Epithelial cell of prostate (primary cell): ENCODE measurements at places on chromosomes 11 and 22.

GRCh38 chr11:78313898-78314297 lies 103.7 kb downstream of the GAB2 start:
- DNase-seq: no peak

DNA sequence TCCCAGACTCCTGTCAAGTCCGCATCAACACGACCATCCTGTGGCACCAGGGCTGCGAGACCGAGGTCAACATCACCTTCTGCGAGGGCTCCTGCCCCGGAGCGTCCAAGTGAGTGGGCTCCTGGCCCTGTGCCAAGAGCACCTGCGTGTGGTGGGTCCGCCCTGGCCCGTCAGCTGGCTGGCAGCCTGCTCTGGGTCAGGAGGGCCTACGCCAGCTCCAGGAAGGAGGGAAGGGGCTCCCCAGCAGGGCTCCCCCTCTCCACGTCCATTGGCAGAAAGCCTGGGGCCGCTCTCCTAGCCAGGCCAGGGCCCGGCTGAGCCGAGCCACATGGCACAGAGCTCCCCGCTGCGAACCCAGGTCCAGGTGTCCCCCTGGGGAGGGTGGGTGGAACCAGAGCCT lies 37.8 kb downstream of the MUC5B start:
- DNase-seq: no peak

- no peak for DNase-seq
These were observed 22.0 kb upstream of the PHOX2A start for GRCh38 chr11:72265951-72266350.

- no peak for DNase-seq
These were observed 595.8 kb upstream of the CADM1 start for GRCh38 chr11:116100016-116100415.

DNA sequence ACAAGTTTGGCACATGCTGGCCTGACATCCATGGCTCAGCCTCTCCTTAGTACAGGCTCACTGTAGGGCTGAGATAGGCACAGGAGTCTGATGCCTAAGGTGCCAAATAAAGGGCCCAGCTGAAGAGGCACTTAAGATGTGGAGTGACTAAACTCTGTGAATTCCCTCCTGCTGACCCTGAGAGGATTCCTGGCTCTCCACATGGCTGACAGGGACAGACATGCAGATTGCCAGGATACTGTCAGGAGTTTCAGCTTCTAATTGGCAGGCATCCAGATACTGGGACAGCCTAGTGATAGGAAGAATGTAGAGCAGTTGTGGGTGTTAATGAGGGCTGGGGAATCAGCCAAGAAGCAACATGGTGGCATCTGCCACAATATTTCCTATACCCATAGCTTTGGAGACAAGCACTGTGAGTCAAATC lies 558.7 kb downstream of the INSC start:
- DNase-seq: no peak

DNA sequence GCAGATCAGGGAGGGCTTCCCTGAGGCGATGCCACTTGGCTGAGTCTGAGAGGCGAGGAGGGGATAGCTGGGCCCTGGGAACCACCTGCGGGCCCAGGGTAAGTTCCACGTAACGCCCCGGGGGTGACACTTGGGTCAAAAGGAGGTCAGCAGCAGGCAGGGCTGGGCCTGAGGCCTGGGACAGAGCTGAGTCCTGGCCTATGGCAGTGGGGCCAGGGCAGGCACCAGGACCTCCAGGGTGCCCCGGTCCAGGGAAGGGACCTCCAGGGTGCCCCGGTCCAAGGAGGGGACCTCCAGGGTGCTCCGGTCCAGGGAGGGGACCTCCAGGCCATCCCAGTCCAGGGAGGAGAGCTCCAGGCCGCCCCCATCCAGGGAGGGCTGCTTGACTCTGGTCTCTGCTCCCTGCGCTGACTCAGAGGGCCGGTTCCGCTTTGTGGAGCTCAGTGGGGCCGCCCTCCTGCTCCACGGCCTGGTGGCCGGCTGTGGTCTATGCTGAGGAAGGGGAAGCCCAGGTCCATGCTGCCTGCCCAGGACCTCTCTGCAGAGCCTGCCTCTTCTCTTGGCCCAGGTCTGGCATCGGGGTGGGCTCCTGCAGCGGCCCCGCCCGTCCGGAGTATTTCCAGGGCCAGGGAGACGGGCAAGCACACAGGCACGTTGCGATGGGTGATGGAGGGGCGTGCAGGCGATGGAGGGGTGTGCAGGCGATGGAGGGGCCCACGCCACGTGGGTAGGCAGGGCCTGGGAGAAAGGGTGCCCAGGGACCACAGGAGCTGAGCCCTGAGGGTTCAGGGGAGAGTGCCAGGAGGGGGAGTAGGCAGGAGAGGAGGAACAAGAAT lies 19.5 kb upstream of the WNT7B start:
- no peak for DNase-seq

GRCh38 chr22:29563652-29564460 lies 10.3 kb upstream of the THOC5 start:
- DNase-seq: no peak

- no peak for DNase-seq
These were observed 2.2 kb upstream of the TMPRSS13 start for GRCh38 chr11:117931331-117931950.

DNA sequence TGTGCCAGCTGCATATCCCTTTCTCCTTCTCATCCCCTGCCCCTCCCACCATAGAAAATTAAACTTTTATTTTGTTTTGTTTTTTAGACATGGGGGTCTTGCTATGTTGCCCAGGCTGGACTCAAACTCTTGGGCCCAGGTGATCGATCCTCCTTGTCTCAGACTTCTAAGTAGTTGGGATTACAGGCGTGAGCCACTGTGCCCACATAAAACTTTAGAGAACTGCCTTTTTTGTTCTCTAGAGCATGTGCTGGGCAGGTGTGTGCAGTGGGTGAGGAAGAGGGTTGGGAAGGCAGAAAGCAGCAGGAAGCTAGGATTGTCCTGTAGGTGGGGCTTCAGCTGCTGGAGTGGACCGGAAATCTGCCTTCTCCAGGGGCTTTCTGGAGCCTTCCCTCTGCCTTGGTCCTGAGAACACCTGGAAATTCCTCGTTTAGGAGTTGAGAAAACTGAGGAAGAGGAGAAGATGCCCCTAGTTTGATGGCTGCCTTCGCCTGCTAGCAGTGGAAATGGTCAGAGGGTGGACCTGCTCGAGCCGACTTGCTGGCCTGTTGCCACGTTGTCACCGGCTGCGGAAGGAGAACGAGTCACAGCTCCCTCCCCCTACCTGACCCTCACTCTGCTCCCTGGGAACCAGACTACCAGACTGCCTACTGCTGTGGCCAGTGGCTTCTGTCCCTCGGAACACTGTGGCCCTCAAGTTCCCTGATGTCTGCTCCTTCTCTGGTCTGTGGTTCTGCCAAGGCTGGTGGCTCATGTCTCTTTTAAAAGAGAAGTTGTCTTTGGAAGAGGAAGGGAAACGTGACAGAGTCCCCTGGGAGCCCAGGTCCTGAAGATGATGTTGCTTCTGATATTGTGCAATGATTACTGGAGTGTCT lies 4.0 kb downstream of the ST14 start:
- DNase-seq: no peak

DNA sequence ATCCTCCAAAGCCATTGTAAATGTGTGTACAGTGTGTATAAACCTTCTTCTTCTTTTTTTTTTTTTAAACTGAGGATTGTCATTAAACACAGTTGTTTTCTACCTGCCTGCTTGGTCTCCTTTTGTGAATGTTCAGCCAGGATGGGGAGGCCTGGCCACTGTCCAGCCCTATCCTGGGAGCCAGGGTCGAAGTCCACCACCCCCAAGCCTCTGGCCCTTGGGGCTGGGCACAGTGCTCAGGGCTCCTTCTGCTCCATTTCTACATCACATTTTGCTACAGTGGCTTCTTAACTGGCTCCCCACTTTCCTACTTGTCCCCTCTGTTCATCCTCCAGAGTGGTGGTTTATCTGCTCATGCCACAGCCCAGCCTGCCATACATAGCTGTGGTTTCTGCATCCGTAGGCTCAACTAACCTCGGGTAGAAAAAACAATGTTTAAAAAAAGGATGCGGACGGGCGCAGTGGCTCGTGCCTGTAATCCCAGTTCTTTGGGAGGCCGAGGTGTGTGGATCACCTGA lies 2.5 kb upstream of the SMARCB1 start:
- no peak for DNase-seq

DNA sequence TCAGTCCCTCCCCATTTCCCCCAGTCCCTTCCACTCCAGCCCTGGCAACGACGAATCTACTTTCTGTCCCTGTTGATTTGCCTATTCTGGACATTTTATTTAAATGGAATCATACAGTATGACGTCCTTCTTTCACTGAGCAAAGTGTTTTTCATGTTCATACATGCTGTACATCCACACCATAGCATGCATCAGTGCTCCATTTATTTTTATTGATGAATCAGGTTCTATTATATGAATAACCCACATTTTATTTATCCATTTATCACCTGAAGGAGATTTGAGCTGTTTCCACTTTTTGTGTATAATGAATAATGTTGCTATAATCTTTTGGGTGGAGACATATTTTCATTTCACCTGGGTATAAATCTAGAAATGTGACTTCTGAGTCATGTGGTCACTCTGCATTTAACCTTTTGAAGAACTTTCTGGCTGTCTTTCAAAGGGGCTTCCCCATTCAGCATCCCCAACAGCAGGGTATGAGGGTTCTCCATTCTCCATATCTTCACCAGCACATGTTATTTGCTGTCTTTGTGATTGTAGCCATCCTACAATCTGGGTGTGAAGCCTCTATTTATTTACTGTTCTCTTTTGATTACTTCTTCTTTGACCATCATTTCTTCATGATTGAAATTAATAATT lies 531.7 kb downstream of the ETS1 start:
- peak; percentile 89 for DNase-seq

DNA sequence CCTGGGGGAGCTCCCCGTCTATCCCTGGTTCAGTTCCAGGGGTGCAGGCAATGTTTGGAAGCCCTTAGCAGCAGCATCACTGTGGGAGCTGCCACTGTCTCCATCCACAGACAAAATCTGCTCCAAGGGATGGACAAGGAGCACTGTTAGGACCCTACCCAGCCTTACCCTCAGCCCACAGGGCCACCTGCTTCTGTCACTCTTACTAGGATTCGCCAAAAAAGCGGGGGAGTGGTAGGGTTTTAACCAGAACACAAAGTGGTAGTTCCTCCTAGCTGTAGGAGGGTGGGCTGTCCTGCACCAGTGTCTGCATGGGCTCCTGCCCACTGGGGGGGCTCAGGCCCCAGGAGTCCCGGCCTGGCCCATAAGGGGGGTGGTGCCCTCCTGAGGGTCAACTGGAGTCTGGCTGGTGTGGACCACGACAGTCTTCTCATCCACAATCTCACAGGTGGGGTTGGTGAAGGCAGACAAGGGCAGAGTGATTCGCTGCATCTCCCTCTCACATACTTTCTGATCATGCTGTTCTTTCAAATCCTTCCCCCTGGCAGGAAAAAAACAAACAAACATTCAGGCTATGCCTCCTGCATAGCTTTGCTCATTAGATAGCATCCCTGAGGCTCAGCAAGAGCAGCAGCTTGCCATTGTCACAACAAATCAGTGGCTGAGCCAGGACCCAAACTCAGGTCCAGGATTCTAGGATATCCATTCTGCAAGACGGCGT lies 9.4 kb downstream of the PIK3IP1 start:
- no peak for DNase-seq

- no peak for DNase-seq
These were observed 34.1 kb upstream of the GLYATL1 start for GRCh38 chr11:58905011-58905720.

GRCh38 chr11:115324581-115325432 lies 179.4 kb downstream of the CADM1 start:
- DNase-seq: peak; percentile 20

GRCh38 chr22:35021161-35021560 lies 44.8 kb upstream of the ISX start:
- DNase-seq: peak; percentile 20

GRCh38 chr22:23065069-23065451 lies 5.3 kb upstream of the GNAZ start:
- no peak for DNase-seq

GRCh38 chr22:47678636-47679287 lies 916.3 kb downstream of the TBC1D22A start:
- DNase-seq: no peak

DNA sequence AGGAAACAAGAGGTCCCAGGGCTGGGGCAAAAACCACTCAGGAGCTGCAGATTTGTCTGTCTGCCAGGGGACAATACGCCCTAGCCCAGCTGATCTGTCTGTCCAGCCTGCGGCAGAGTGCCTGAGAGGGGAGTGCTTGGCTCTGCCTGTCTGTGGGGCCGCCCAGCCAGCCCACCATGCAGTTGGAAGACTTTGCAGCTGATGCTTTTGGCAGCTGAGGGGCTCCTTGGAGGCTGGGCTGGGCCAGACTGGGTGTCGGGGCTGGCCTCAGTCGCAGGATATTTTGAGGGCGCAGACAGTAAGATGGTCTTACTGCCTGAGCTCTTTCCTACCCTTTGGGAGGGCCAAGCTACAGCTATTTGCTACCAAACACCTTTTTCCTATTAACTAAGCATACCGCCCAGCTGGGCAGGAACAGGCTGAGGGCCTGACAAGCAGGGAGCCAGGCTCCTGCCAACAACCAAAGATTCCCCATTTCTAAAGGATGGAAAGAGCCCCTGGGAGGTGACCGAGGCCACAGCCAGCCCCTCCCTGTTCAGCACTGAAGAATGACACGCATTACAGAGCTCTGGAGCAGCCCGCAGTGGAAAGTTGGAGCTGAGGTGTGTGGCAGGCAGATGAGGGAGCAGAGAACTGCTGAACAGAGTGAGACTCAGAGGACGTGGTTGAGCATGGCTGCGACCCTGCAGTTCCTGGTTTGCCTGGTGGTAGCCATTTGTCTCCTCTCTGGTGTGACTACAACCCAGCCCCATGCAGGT lies at the start of gene FAM180B:
TSS of gene FAM180B (plus strand) at position 581 of the 758 bp plus-strand sequence. CDS start at position 672, 91 bp downstream.
- DNase-seq: no peak

DNA sequence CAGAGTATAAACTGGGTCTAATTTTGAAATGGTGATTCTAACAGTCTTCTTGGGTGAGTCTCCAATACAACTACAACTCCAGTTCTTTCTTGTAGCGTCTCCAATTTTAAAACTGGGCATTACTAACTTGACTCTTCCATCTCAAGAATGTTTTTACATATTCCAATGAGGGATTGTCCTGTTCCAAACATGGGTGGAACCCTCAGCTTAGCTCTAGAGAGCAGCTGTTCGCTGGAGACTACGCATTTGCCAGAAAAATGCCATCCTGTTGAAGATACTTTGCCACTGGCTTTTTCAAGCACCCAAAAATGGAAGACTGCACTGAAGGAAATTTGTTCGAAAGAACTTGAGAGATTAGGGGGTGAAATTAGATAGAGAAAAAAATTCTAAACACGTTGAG lies 870.0 kb downstream of the NTM start:
- no peak for DNase-seq

GRCh38 chr11:116888884-116889549 lies 51.6 kb upstream of the APOA1 start:
- no peak for DNase-seq

GRCh38 chr11:75536786-75537641 lies 11.3 kb upstream of the GDPD5 start:
- no peak for DNase-seq
